ENCODE measurements at places on chromosomes 7 and 10.

- DNase-seq: no peak
Observed at GRCh38 chr7:69429911-69430383, 168.3 kb upstream of the AUTS2 start.

DNA sequence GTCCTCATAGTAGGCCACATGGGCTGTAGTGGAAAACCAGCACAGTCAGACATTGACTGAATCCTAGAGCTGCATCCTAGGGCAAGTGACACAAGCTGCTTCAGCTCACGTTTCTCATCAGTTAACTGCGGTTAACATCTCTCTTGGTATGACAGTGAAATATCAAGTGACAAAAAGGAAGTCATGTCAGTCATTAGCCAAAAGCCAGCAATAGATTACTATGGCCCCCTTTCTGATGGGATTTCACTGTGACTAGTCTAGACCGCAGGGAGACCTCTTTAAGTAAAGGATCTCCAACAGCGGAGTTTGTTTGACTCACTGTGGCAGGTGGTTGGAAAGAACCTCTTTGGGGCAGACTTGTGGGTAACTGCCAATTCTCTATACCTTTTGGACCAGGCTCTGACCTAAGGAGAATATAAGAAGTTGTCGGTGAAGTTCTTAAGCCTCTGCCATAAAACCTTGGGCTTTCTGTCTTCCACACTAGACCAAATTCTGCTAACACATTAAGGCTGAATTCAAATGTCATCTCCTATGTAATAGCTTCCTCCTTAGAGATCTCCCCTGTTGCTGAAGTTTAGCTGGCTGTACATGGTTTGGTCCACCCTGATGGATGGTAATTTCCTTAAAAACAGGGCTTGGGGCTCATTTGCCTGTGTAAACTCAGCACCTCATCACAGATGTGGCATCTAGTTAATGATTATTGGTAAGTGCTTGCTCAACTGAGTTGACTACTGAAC, 115.3 kb downstream of the SGMS1 start:
- no peak for DNase-seq

DNA sequence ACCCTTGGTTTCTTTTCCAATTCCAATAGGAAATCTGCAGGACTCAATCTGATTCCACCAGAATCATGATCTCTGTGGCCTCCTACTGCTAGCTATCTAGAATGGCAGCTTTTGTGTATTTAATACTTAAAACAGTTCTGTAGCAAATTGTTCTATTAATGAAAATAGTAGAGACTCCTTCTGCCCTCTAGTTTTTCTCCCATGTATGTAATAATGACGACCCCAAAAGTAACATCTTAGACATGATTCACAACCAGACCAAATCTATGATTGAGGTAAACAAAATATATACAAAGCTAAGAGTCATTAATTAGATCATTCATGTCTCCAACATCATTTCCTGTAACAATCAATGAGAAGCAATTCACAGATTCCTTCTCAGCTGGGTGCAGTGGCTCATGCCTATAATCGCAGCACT, 259.1 kb upstream of the MKLN1 start:
- DNase-seq: no peak

GRCh38 chr10:131896403-131896802, 4.4 kb upstream of the PPP2R2D start:
- no peak for DNase-seq

GRCh38 chr7:151704960-151705635, 171.8 kb downstream of the PRKAG2 start:
- no peak for DNase-seq

DNA sequence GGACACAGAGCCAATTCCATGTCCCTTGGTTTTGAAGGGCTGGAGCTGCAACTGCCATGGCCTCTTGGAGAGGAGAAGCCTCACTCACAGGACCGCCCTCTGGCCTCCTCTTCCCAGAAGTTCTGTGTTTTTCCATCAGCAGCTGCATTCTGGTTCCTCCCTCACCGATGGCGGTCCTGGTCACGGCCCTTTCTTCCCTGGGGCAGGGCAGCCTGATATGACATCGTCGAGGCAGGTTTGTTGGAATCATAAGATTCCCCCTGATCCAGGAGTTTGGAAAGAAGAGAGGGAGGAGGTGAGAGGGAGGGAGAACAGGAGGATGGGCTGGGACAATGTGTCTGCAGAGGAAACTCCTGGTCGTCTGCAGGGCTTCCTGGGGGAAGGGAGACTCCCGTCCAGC, 82.7 kb upstream of the PDZD8 start:
- DNase-seq: no peak

DNA sequence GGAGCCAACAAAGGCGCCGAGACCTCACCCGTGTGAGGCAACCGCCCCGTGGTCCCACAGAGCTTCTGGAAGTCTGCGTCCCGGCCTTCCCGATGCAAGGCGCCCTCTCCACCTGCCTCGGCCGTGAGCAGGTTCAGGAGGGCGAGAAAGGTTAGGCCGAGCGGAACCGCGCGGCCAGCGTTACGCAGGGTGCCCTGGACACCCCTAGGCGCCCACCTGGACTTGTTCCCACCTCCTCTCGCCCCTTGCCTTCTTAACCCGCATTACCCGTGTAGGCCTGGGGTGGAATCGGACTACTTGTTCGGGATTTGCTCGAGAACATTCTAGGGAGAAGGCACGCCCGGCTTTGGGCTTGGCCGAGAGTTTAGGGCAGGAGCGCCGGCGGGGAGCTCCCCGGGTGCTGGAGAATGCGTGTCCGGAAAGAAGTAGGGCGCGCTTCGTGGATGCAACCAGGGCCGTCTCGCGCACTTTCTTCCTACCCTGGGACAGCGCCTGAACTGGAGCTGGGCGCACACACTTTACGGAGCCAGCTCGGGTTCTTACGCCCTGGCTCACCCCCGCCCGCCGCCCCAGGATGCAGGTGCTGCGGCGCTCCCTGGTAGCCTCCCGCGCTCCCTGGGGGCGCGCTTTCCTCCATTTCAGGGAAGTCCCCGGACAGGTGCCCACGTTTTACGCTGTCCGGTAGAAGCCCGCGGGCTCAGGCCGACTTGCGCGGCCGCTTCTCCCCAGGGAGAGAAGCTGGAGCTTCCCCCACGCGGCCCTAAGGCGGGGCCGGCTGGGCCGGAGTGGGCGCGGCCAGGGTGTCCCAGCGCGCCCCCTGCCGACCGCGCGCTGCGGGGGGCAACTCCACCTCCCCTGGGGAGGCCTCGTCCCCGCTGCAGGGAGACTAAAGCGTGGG, 74.5 kb downstream of the INSIG1 start:
- DNase-seq: no peak
